ENCODE measurements at places on chromosomes 11 and 22.
A peak's percentile ranks its signal among the peaks of the same experiment; 100 is the strongest.

DNA sequence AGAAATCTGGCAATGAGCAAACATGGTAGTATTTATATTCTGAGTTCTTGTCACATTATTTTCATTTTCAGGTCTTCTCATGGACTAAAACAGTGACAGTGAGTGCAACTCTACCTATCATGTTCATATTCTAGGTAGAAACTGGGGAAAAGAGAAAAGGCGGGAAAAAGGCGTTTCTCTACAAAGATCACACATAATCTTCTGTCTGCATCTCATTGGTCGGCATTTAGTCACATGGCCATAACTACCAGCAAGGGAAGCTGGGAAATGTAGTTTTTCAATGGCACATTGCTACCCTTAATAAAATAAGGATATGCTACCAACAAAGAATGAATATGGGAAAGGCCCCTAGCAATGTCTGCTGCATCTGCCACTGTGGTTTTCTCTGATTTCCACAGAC lies 57.6 kb upstream of the B3GAT1 start:
- DNase-seq = no peak

DNA sequence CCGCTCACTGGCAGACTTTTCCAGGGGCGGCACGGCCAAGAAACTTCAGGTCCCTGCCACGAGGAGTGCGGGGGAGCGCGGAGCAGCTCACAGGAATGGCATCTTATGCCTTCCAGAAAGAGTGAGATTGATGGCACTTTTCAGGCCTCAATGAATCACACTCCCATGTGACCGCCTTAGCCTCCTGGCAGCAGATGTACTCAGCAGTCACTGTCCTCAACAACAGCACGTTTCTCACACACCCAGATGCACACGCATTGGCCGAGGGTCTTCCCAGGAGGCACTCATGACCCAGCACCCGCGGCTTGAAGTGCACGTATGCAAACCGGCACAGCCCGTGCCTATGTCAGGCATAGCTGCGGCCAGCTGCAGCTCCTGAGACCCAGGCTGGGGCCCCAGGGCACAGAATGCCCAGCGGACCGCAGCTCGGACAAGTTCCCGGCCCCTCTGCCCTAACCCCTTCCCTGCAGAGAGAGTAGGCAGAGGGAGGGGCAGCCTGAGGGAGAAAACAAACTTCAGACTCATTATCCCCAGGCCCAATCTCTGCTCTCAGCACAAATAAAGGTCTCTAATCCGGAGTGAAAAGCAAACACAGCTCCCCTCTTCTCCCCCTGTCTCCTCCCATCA lies 48.3 kb downstream of the RPUSD4 start:
- no peak for DNase-seq

DNA sequence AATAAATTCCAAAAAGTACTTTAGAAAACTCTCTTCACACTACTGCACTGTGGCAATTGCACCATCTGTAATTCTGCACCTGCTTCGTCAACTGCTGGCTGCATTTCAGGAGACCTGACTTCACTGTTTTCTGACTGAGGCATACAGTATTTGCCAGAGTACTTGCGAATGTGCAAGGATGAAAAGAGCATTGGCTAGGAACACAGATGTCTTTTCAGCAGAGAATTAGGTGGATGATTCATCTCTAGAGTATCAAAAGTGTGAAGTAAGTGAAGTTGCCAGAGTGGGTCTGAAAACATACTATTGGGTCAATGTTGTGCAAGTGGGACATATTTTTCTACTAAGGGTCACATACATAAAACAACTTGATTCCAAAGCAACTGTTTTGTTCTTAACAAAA lies 427.5 kb upstream of the CCDC90B start:
- DNase-seq = no peak

- peak; percentile 44 for DNase-seq
Measured at GRCh38 chr11:66579017-66579606, 10.7 kb upstream of the CTSF start.

DNA sequence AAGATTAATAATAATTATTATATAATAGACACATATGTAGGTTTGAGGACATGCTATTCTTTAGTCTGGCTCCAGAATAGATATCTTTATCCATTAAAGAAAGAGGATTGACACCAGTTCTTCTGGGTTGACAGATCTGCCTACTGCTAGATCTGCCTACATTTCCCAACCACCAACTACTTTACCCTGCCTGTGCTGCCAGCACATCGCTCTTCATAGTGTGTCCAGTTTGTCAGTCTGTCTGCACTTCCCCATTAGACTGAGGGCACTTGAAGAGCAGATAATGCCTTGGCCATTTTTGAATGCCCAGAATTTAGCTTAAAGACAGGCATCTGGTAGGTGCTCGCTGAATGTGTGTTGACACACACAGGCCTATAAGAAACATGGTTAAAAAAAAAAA lies 910.1 kb upstream of the FAT3 start:
- no peak for DNase-seq

DNA sequence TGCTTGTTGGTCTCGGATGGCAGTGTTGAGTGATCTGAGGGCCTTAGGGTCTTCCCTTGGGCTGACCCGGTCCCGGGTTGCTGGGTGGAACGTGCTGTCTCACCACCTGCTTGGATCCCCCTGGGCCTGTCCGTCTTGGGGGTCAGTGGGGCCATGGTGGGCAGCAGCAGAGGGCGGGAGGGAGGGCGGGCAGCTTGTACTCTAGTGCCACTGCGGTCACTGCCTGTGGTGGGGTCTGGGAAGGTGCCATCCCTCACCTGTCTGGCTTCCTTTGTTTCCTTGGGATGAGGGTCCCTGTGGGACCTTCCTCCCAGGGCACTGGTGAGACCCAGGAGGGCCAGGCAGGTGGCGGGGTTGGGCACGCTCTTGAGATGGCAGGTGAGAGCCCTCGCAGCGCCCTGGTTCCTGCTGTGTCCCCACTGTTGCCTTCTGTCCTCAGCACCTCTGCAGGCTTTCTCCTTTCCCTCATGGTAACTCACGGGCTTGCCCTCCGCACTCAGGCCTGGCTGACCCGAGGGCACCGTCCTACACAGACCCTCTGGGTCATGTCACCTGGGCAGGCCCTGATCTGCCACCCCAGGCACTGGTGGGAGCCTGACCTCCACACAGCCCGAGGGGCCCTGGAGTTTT lies 34.2 kb downstream of the TBC1D22A start:
- DNase-seq = no peak

GRCh38 chr11:47940904-47941649 lies 39.3 kb upstream of the PTPRJ start:
- DNase-seq = no peak

- no peak for DNase-seq
Measured at GRCh38 chr11:26554455-26554854, 17.6 kb downstream of the MUC15 start.

DNA sequence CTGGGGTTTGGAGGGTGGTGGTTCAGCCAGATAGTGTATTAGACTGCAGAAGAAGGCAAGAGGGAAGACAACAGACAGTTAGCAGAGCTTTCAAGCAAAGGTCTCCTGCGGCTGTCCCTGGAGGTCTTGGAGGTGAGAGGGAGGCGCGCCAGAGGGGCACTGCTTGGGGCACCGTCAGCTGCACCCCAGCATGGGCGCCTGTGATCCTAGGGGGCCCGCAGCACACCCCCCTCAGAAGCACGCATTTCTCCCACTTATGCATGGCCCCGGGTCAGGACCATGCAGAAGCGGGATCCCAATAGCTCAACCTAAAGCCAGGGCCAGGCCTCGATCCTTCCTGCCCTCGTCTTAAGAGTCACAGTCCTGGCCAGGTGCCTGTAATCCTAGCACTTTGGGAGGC lies 26.5 kb downstream of the FGF4 start:
- DNase-seq = no peak

DNA sequence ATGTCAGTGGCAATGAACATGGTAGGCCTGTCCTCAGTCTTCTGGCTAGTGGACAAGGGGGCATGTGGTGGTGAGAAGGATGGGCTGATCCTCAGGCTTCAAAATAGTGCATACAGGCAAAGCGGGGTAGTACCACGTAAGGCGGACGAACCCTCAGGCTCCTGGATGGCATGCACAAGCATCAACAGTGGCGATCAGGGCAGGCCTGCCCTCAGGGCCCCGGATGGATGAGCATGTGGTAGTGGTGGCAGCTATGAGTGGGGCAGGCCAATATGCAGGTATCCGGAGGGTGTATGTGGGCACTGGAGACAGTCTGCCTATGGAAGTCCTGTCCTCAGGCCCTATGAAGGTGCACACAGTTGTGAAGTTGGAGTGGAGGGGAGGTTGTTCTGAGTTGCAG lies 163.8 kb downstream of the GUCY1A2 start:
- no peak for DNase-seq

DNA sequence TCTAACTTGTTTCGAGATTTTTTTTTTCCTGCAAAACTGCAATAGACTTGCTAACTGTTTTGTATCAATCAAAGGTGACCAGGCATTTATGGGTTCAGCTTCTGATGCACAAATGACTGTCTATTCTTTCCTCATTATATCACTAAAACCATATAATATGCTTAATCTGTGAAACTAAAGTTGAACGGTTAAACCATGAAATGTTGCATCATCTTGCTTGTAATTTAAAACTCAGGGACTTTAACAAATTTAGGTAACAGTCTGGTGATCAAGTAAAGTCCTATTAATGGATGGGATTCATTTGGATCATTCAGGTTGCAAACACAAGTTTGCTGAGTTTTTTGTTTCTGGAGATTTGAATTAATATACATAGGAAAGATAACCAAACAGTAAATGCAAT lies 232.0 kb upstream of the LUZP2 start:
- no peak for DNase-seq

DNA sequence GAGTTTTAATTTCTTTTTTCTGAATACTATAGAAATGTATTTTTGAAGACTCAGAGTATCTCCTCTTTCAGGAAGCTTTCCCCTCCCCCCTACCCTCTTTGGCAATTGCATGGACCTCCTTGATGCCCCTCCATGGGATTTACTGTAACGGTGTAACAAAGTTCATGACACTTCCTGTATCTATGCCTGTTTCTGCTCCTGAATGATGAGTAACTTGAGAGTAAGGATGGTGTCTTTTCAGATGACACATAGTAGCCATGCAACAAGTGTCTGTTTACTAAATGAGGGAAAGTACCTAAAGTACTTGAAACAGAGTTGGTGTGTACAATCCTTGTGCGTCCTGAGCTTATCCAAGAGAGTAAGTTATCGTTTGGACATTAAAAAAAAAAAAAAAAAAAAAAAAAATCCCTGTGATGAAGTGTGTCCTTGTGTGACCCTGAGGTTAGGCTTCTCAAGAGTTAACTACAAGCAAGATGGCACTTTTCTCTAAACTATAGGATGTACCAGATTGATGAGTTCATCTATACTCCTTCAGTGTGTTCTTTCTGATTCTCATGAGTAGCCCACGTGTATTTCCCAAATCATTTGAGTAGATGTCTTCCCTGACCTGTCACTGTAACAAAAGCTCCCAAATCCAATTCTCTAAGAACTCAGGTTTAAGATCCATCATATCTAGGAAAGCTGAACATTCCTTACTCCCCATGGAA lies 7.4 kb downstream of the ETS1 start:
- DNase-seq = no peak

DNA sequence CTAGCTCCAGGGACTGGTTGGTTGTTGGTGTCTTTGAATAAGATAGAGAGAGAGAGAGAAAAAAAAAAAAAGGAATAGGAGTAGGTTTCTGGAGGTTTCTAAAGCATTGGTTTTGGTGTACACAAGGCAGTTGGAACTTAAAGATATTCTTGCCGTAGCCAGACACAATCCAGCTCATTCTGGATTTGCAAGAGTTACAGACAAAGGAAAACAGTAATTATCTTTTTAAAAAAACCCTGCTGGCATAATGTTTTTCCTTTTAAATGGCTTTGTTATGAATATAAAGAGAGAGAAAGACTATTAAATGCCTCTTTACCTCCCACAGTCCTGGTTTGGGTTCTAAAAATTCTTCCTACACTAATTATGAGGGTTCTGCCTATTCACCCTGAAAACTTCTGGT lies 120.4 kb upstream of the RAG2 start:
- no peak for DNase-seq

DNA sequence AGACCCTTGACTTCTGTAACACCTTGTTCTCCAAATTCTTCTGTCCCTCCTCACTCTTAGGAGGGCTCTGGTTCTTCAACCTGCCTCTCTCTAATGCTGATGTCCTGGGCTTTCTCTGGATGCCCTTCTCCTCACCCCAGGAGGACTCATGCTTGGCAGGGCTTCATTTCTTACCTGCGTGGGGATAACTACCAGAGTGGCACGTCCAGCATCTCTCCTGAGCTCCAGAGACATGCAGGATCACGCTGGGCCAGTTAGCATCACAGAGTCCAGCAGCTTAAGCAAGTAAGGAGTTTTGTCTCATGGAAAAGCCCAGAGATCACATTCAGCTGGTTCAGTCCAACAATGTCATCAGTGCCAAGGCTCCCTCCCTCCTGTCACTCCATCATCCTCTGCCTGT lies 36.4 kb downstream of the RTL6 start:
- no peak for DNase-seq

- no peak for DNase-seq
Measured at GRCh38 chr11:61771985-61772455, 19.6 kb downstream of the MYRF start.

DNA sequence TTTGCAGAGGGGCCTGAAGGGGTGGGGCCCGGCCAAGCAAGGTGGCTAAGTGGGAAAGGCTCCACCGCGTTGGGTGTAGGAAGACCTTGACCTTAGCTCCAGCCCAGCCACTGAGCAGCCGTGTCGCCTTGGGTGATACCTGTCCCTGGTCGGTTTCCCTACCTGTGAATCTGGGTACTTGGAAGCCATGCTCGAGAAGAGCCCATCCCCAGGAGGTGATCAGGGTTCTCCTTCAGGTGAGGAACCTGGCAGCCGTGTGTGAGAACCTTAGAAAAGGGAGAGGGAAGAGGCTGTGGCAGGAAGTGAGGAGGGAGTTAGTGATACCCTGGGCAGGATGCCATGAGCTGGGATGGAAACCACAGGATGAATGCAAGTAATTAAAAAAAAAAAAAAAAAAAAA lies 21.6 kb downstream of the PPARA start:
- no peak for DNase-seq

DNA sequence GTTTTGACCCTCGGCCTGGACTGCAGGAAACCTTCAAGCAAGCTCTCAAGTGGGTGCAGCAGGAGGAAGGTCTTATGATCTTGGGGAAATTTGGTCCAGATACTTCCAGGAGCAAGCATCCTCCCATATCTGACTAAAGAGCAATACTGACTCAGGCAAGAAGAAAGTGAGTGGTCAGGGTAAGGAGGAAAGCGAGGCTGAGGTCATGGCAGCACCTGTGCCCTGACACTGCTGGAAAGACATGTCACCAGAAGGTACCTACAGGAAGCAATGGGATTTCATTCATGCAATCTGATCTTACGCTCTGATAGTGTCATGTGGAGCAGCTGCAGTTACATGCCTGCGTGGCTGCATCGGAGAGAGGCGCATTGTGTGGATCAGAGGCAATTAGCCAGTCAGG lies 6.5 kb upstream of the TOP3B start:
- DNase-seq = no peak

DNA sequence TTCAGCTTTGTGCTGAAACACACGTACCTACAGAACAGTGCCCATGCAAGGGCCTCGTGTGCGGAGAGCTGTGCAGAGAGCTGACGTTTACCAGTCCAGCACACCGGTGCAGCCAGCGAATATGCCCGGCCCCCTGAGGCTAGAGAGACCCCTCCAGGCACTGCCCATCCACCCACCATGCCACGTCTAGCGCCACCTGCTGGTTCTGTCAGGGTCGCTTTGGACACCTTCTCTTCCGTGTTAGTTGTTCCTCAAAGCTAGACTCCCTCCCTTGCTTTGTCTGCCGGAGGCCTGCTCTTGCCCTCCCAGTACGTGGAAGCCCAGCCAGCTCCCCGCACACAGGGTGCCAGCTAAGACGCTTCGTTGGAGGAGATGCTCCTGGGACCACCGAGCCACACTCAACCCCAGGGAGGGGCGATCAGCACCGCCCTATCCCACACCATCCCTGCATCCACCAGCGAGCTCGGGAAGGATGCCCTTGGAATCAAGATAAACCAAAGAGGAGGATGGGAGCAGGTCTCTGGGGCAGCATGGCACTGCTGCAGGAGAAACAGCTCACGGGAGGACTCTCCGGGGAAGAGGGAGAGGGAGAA lies 43.4 kb downstream of the CPT1A start:
- DNase-seq = peak; percentile 23
